ENCODE measurements at places on chromosomes 1 and 21.
A peak's percentile ranks its signal among the peaks of the same experiment; 100 is the strongest.

DNA sequence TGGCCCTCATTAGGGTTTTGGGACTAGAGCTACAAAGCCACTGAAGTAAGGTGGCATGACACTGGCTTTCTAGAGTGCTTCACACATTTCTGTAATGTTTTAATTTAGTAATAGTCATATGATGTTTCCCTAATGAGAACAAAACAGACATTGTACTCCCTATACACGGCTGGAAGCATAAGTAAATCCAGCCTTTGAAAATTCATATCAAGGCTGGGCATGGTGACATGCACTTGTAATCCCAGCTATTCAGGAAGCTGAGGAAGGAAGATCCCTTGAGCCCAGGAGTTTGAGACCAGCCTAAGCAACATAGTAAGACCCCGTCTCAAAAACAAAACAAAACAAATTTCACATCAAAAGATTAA, 7.4 kb downstream of the USP48 start:
- H3K27me3 ChIP-seq: no peaks in the 10 kb centered on the region
- no peaks in the 10 kb centered on the region for H3K36me3 ChIP-seq
- no peak for DNase-seq
- no peak overlapping the region for H3K27ac ChIP-seq

DNA sequence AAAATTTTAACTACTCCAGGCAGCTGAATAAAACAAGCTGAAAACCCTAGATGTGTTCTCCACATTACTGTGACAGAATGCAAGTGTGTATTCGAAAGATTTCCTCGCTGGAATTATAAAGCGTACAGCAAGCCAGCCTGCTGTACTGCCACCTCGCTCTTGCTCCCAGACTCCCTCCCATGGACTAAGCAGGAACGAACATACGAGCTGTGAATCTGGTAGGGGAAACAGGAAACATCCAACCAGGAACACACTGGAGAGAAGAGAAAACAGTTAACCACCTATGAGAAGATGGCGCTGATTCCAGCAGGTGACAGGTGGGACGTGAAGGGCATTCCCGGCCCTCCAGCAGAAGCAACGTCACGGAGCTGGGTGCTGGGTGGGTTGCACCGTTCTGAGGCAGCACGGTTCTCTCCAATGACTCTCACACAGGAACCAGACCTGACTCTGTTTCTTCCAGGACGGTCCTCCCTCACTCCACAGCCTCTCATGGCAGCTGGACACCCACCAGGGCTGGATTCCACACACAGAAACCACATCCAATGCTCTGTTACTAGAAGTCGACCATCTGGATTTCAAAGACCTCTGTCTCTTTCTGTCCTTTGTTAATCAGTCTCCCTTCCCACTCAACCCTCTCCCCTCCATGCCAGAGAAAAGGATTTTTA, 219.2 kb downstream of the RERE start:
- peak; percentile 36 for DNase-seq
- no peaks in the 10 kb centered on the region for H3K27me3 ChIP-seq
- H3K27ac ChIP-seq: peak overlapping the region; percentile 63
- no peaks in the 10 kb centered on the region for H3K36me3 ChIP-seq
- H3K4me1 ChIP-seq: peaks cover 4% of the 10 kb centered on the region

DNA sequence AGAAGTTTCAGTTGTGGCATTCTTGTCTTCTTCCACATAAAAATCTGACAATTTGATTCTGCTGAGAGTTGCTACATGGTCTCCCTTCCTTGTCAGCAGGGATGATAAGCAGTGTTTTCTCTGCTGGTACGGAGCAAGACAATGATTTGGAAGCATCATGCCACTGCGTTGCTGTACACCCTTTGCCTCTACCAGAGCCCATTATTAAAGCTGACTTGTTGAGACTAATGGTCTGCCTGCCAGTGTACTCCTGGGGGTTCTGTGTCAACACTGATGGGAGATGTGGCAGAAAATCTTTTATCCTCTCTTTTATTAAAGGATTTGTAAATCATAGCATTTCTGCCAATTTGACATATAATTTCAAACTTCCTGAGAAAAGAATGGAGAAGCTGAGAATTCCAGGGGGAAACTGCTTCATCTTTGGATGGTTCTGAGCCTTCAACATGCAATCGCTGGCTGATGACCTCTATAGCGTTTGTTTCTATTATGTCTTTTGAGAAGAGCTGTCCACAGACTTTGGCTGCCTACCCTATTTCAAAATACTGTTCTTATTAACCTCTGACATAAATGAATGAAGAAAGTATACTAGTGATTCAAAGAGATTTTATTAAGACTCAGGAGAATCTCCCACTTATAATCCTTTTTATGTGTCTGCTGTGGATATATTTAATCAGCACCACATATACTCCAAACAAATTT, 47.9 kb upstream of the DYNLT5 start:
- H3K36me3 ChIP-seq: no peaks in the 10 kb centered on the region
- H3K4me3 ChIP-seq: no peak overlapping the region
- H3K27ac ChIP-seq: peak overlapping the region; percentile 9
- no peaks in the 10 kb centered on the region for H3K27me3 ChIP-seq

DNA sequence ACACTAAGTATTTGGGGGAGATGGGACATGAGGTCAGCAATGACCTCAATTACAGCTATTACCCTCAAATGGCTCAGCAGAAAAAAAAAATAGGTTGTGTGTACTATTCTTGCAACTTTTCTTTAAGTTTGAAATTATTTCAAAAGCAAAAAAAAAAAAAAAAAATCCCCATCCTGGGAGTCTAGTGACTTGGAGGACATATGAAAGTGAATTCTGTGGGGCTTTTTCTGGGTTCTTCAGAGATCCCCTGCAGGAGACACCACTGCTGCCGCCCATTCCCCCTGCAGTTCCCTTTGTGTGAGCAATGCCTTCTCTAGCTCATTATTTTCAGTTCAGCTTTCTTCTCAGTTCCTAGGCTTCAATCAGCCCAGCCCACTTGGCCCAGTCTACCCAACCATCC, 16.7 kb downstream of the HSD11B1 start:
- DNase-seq: no peak
- H3K27me3 ChIP-seq: no peaks in the 10 kb centered on the region
- no peak overlapping the region for H3K27ac ChIP-seq
- no peaks in the 10 kb centered on the region for H3K4me1 ChIP-seq

GRCh38 chr21:44628707-44629391, 2.0 kb downstream of the KRTAP10-9 start:
- H3K4me3 ChIP-seq: no peak overlapping the region
- no peaks in the 10 kb centered on the region for H3K36me3 ChIP-seq
- no peaks in the 10 kb centered on the region for H3K4me1 ChIP-seq
- no peak for DNase-seq
- H3K27ac ChIP-seq: no peak overlapping the region

- no peaks in the 10 kb centered on the region for H3K36me3 ChIP-seq
- H3K4me3 ChIP-seq: peak within 1 kb of the TSS; percentile 66
- no peak for DNase-seq
These were observed at the start of gene PTPRF for GRCh38 chr1:43530483-43531106. TSS of gene PTPRF (plus strand) at chr1:43530883. CDS start at chr1:43545076, 14,193 bp downstream.

DNA sequence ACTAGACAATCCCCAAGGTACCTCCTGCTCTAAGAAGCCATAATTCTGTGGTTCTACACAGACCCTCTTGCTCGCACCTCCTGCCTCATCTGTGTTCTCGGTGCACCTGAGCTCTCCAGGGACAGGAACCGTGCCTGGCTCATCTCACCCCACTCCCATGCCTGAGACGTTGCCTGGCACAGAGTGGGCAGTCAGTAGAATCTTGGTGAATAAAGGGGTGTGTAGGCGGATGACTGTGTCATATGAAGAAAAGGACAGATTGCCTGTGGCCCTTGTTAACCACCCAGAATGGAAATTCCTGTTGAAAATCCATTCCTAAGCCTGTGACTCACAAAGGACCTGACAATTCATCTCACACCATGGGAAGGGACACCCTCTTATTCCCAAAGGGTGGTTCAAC, 92.9 kb downstream of the KCNN3 start:
- no peak for DNase-seq
- H3K27me3 ChIP-seq: no peaks in the 10 kb centered on the region
- H3K4me1 ChIP-seq: no peaks in the 10 kb centered on the region

DNA sequence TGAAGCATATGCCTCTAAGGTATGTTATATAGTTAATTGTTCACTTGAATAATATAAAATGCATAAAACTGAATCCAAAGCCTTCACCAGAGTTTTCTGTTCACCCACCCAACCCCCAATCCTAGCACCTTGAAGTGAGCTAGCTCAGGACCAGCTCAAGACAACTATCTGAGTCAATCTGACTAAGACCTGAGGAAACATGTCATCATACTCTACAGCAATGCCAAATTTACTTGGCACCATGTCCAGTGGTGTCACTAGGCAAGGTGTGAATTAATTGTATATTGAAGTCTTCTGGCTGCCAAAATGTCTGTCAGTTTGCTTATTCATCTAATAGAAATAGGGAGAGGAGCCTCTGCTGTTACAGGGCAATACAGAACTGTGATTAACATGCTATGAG, 3.8 kb downstream of the DNASE2B start:
- H3K27ac ChIP-seq: no peak overlapping the region
- H3K4me1 ChIP-seq: no peaks in the 10 kb centered on the region
- DNase-seq: no peak
- no peaks in the 10 kb centered on the region for H3K36me3 ChIP-seq
- no peak overlapping the region for H3K4me3 ChIP-seq
- H3K27me3 ChIP-seq: no peaks in the 10 kb centered on the region

GRCh38 chr1:19454265-19455146, 30.8 kb downstream of the CAPZB start:
- H3K4me1 ChIP-seq: peaks cover 87% of the 10 kb centered on the region
- peak overlapping the region; percentile 89 for H3K27ac ChIP-seq
- no peak overlapping the region for H3K4me3 ChIP-seq
- no peaks in the 10 kb centered on the region for H3K36me3 ChIP-seq
- H3K27me3 ChIP-seq: no peaks in the 10 kb centered on the region
- DNase-seq: no peak
